Stimulated activated naive CD8-positive, alpha-beta T cell treated with anti-CD3 and anti-CD28 coated beads, Interleukin-15, Interleukin-2, amounts not matched to agents 100 U/mL and 50 U/mL, for 24 hours (primary cell): ENCODE measurements at places on chromosomes 1 and 21.

GRCh38 chr21:45424854-45425795 is 20.2 kb downstream of the COL18A1 start:
- no peak for DNase-seq

GRCh38 chr1:5151511-5151910 is 497.1 kb downstream of the AJAP1 start:
- DNase-seq: no peak

DNA sequence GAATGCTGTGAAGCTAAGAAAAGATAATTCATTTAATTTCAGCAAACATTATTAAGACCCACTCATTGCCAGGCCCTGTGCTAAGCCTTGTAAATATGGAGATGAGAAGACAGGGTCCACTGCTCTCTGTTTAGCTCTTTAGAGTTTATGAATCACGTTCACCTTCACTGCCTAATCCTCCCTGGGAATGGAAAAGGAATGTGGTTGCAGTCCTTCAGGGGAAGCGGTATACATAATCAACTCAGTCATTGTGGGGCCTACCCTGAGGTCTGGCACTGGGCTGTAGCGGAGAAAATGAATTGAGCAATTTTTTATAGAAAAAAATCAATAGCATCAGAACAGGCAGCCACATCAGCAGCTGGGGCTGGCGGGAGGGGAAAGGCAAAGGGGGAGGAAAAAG is 412.1 kb upstream of the NFIA start:
- DNase-seq: no peak

GRCh38 chr1:216325336-216325735 is 97.9 kb downstream of the USH2A start:
- no peak for DNase-seq

DNA sequence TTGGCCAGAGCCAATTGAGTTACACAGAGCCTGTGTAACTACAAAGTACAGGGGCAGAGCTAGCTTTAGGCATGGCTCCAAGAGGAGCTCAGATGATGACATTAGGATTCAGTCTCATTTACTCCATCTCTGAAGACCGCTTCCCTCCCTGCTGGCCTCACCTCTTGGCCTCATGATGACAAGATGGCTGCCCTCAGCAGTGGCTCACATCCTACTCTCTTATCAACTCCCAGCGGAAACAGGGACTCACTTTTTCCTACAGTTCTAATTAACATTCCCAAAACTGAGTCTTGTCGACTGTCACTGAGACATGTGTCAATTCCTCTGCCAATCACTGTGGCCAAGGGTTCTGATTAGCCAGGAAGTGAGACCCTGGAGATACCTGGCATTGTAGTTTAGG is 59.4 kb upstream of the ECE1 start:
- no peak for DNase-seq

- no peak for DNase-seq
These were observed 211.9 kb upstream of the SPAG17 start for GRCh38 chr1:118396829-118397495.

- no peak for DNase-seq
These were observed 523.2 kb downstream of the MATN1 start for GRCh38 chr1:30200161-30200560.

GRCh38 chr1:54371038-54371941 is 34.9 kb downstream of the SSBP3 start:
- no peak for DNase-seq

- DNase-seq: no peak
These were observed 38.1 kb downstream of the GNPAT start for GRCh38 chr1:231279081-231279480.

- no peak for DNase-seq
These were observed at the start of gene BGLAP for GRCh38 chr1:156241926-156242325. Gene BGLAP (plus strand): TSS chr1:156242184. CDS start chr1:156242232, 48 bp downstream.

DNA sequence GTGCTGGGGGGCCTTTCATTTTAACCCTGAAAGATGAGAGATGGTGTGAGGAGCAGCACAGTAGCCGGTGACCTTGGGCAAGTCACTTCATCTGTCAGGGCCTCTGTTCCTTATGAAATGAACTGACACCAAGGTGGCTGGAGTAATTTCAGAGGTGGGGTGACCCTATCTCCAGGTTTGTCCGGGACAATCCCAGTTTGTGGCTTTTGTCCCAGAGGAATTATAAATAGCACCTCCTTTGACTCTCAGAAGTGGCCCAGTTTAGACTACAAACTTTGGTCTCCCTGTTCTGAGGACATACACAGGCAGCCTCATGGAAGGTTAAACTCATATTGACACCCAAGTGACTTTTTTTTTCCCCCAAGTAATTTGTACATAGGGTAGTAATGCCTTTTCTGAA is 14.6 kb downstream of the ACTN2 start:
- no peak for DNase-seq

GRCh38 chr1:170666541-170667254 is 2.8 kb downstream of the PRRX1 start:
- no peak for DNase-seq

GRCh38 chr21:17693801-17694200 is 81.1 kb upstream of the BTG3 start:
- DNase-seq: no peak

DNA sequence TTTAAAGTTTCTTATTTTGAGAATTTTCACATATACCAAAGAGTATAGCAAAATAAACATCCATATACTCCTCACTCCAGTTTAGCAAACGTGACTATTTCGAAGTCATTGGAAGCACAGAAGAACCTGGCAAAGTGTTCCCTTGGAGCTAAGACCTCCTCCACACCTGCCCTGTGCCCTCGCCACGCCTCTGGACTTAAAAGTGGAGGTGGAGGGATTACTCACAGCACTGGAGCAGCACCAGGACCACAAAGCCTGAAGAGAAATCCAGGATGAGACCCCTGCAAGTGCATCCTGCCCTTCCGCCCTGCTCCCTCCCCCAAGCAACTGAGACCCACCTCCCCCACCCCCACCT is 436 bp downstream of the CHI3L1 start:
- no peak for DNase-seq

GRCh38 chr1:118905196-118905595 is 82.9 kb downstream of the TBX15 start:
- DNase-seq: no peak

DNA sequence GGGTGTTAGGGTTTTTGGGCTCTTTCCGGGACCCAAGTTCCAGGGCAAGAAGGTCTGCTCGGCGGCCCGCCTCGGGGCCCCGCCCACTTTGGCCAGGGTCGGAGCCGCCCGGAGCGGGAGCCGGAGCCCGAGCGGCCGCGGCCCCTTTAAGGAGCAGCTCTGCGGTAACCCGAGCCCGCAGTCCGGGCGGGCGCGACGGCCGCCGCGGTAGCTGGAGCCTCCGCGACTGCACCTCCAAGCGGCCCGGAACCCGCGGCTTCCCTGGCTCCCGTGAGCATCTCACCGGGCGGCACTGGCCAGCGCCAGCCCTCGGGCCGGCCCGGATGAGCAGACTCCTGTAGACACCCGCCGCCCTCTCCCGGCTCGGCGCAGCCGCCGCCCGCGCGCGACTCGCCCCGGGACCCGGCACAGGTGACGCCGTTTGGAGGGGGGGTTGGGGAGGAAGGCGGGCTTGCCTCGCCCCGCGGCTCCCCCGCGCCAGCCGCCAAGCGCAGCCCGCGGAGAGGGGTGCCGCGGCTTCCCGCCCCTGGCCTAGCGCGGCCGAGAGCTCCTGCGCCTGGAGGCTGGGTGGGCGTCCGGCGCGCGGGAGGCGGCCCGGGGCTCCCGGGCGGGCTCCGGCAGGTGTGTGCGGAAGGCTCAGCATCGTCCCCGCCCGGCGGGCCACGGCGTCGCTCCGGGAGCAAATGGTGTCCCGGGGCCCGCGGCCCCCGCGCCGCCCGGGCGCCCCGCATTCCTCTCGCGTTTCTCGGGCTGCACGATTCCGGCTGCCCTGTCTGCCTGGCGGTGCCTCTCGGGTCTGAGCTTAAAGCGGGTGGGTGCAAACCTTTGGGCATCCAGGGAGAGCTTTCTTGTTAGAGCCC is at the start of gene TLCD4:
TSS of gene TLCD4 (plus strand) at position 149 of the 860 bp plus-strand sequence. CDS start 26,547 bp downstream, outside the sequence.
- peak; percentile 34 for DNase-seq

GRCh38 chr1:246659594-246660140 is 64.5 kb upstream of the SCCPDH start:
- DNase-seq: no peak

- no peak for DNase-seq
These were observed 120.1 kb downstream of the BACH1 start for GRCh38 chr21:29418813-29419212.

GRCh38 chr1:210250665-210250997 is 18.0 kb downstream of the SERTAD4 start:
- no peak for DNase-seq

DNA sequence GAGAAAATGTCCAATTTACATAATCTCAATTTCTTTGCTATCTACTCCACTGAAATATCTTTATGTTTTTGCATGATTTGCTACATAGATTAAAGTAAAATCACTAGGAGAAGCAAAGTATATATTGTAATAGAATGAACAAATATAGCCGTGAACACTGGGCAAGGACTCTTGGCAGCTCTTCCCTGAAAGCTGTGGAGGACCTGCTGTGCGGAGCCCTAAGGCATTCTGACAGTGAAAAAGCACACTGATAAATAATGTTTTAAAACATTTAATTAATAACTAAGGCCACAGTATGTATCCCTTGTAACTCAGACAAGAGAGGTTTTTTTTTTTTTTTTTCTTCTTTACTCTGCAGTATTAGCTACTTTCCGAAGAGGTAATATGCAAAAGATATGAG is 256.1 kb upstream of the DPYD start:
- no peak for DNase-seq

GRCh38 chr21:43881935-43882334 is 16.9 kb downstream of the AGPAT3 start:
- DNase-seq: no peak

GRCh38 chr1:101101360-101101759 is 75.8 kb upstream of the DPH5 start:
- no peak for DNase-seq

DNA sequence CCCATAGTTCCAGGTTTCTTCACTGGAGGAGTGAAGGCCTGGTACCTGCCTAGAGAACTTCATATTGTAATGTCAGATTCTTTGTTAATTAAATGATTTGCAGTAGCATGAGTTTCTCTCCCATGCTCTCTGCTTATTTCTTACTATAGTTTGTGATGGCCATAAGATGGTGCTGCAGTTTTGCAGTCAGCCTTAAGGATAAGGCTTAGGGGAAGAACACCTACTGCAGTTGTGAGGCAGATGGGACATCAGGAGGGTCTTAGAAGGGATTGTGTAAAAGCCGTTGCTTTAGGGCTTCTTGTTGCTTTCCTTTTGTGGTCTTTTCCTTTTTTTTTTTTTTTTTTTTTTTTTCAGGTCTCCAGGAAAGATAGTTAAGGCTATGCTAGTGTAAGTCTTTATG is 61.8 kb downstream of the MACF1 start:
- DNase-seq: no peak

DNA sequence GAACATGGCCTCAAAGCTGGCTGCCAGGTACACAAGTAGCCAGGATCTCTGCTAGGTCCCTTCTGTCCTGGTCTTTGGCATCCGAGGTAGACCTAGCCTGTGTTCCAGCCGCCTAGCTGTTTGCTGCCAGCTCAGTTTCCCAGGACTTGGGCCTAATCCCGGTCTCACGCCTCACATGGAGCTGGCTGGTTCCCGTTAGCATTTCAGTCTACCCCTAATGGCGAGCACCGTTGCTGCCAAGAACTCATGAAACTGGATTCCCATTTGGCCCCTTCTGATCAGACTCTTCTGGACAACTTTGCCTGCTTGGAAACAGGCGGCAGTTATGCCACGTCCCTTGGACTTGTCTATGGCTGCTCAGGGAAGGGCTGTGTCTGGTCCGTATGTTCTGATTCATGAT is 26.2 kb upstream of the HHAT start:
- DNase-seq: no peak

DNA sequence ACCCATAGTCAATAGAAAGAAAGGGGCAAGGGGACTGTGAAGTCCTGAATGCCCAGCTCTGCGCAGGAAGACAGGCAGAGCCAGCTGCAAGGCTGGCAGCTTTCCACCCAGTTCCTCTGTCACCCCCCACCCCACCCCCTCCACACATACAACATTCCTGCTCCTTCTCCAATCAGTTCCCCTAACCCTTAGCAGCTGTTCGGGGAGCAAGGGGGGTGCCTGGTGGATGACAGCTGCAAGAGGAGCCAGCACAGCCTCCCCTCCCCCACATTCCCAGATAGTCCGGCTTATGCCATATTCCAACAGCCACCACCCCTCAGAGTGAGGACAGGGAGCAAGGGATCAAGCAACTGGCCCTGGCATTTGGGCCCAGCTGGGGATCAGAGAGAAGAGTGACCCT is 9.7 kb downstream of the ARHGEF2 start:
- no peak for DNase-seq

DNA sequence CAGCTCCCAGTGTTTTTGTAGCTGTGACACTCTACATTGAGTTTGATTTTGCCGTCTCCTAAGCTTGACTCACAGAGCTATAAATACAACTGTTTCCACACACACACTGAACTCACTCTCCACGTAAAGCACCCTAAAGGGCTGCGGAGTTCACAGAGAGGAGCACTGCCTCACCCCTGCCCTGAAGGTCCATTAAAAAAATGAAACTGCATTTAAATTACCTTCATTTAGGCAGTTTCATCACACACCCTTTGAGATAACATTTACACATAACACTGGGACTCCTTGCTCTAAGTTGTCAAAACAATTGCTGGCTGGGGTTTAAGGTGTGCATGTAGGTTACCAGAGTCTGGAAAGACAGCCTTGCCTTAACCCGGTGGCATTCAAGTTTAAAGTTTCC is 137.1 kb upstream of the MAGI3 start:
- no peak for DNase-seq

DNA sequence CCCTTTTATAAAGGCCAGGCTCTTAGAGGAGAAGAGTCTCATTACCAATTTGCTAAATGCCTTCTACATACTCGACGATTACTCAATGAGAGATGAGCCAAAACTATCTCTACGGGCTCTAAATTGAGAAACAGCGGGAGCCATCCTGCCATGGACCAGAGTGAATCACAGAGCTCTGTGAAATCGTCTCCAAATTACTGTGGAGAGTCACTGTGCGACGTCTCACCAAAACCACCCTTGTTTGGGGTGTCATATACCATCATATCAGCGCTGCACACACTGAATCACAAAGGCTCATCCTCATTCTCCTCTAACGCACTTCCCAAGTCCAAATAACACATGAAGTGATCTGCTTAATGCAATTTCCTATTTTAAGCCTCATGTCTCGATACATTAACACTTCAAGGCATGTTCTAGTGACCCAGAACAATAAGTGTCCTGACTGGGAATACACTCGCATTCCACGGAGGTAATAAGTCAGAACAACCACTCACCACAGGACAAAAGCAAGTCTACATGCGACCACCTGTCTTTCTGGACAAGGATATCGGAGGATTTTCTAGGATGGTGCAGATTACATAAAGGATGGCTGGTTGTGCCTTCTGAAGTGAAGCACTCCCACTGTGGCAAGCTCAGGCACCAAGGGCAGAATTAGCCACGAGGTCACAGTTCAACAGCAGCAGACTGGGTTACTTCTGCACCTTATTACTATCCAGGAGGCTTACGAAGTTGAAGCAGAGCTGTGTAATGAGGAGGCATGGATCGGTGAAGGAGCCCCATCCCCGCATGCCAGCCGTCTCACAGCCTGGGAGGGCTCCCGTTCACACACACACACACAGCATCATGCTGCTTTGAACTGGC is 44.3 kb downstream of the NID1 start:
- no peak for DNase-seq

GRCh38 chr1:66637146-66637545 is 103.2 kb downstream of the SGIP1 start:
- no peak for DNase-seq
